ENCODE measurements at places on chromosomes 1 and 21.

GRCh38 chr1:1564268-1564667, 10.4 kb downstream of the SSU72 start:
- ATAC-seq, result no peak

DNA sequence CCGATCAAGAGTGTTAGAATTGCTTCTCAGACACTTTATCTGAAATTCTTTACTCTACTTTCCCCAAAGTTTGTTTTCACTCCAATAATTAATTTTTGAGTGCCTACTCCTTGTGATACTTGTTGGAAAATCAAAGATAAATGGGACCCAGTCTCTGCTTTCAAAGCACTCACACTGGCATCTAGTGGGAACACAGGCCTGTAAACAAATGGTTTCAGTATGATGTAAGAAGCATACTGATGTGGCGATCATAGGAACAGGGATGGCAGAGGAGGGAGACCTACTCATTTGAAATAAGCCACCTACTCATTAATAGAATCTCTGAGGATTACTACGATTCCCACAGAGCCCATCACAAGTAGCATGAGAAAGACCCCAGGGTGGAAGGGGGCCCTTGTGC, 273.7 kb upstream of the ST6GALNAC5 start:
- ATAC-seq, result no peak

- ATAC-seq, result no peak
These were observed 133.7 kb upstream of the COL6A1 start for GRCh38 chr21:45847870-45848269.

GRCh38 chr1:162135271-162135775, 65.8 kb downstream of the NOS1AP start:
- ATAC-seq, result no peak
